ENCODE measurements at places on chromosomes 2 and 18.

DNA sequence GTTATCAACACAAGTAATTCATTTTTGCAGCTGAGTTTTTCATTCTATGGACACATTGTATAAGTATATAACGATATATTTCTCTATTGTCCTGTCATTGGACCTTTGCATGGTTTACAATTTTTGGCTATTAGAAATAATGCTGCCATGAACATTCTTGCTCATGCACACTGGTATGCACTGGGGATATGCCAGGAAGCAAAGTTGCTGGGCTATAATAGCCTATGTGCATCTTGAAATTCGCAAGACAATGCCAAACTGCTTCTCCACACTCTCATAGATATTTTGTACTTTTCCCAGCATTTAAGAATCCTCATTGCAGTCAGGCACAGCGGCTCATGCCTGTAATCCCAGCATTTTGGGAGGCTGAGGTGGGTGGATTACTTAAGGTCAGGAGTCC is 852.6 kb upstream of the ID2 start:
- no peak for DNase-seq

GRCh38 chr2:25677877-25678276 is 4.5 kb upstream of the DTNB start:
- no peak for DNase-seq

- peak; percentile 87 for DNase-seq
Measured at GRCh38 chr2:241858206-241859016, at the start of gene PDCD1. TSS of gene PDCD1 (minus strand) at chr2:241858894. CDS start at chr2:241858838, 56 bp downstream.

DNA sequence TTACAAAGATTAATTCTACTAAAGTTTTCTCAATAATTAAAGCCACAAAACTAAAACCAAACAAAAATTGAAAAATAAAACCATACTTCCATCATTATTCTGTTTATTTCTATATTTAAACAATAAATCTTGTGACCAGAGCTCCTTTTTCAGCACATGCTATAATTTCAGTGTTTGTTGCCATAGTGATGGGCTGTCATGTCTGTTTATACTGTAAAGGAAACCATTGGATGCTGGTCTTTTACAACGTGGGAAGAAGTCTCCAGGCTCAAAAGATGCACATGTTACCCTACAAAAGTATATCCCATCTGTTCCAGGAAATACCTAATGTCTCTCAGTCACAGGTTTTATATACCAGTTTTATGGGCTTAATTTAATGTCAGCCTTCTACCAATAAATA is 100.1 kb upstream of the MC2R start:
- DNase-seq = no peak

- DNase-seq = no peak
Measured at GRCh38 chr2:219947575-219947974, 320.1 kb downstream of the SLC4A3 start.

GRCh38 chr18:22399949-22400348 is 17.8 kb downstream of the CTAGE1 start:
- no peak for DNase-seq

- DNase-seq = peak; percentile 16
Measured at GRCh38 chr2:86195808-86196387, 636 bp upstream of the IMMT start.

DNA sequence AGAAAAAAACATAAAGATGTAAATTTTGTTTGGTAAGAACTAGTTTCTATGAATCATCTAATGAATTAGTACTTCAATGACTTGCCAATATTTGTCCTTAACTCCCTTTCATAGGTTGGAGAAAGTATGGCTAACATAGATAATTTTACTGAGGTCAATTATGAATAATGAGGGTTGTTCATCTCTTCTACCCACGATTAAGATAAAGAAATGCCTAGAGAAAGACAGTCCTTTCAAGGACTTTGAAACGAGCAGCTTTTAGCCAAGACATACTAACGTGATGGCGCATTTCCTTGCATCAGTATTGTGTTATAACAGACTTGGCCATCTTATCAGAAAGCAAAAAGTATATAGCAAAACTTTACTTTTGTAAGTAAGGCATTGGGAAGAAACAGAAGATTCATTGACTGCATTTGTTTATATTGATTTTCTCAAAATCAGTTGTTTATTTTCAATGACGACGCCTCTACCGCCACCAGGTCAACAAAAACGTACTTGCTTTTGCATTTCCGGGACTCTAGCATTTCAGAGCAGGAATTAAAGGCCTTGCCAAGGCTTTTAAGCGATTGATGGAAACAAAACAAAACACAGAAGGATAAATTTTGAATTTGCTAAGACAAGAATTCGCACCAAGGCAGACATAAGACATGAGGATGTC is 961 bp downstream of the RBM43 start:
- peak; percentile 10 for DNase-seq

DNA sequence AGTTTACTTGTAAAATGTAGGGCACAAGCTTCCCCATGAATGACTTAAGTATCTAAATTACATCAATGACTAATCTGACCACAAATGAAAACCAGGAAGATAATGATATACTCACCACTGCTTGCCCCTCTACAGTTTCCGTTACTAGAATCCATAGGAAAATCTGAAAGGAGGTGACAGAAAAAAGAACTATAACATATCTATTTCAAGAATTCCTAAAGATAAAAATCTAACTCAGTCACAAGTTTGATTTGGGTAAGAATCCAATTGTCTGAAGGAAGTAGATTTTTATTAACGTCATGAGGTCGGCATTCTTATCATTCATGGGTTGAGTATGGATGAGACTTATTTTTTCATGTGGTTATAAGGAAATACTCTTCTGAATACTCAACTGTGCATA is 7.8 kb downstream of the FRZB start:
- no peak for DNase-seq

DNA sequence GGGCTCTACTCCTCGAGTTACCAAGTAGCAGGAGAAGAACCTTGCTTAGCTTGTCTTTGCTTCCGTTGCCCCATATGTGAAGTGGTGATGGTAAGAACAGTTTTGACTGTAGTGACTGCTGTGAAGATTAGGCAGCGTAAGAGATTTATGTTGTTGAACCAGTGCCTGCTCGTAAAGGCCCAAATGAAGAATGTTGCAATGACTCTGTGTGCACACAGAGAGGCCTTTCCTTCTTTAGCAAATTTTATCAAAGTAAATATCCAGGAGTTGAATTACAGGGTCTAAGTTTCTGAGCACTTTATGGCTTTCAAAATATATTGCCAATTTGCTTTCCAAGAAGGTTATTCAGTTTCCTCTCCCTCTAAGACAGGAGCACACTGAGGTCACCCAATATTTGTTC is 14.5 kb downstream of the NTSR2 start:
- DNase-seq = no peak

GRCh38 chr2:222613715-222614331 is 42.1 kb downstream of the FARSB start:
- peak; percentile 15 for DNase-seq

- DNase-seq = no peak
Measured at GRCh38 chr2:210195101-210195852, 24.1 kb upstream of the KANSL1L start.

GRCh38 chr2:40666398-40666797 is 214.5 kb upstream of the SLC8A1 start:
- DNase-seq = no peak

- DNase-seq = no peak
Measured at GRCh38 chr2:236107942-236108625, 60.1 kb downstream of the GBX2 start.

GRCh38 chr2:239927424-239927981 is 97.6 kb downstream of the NDUFA10 start:
- DNase-seq = peak; percentile 89

DNA sequence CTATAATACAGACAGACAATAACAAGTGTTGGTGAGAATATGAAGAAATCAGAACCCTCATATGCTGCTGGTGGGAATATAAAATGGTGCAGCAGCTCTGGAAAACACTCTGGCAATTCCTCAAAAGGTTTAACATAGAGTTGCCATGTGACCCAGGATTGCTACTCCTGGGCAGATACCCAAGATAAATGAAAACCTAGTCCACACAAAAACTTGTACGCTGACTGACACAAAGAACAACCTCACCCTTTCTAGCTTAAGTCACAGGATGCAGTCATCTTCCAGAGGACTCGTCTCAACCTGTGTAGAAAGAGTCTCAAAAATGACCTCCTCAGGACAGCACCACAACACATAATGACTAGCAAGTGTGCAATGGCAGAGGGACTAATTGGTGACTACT is 71.6 kb upstream of the ACAA2 start:
- no peak for DNase-seq

GRCh38 chr2:23294238-23294637 is 90.7 kb upstream of the KLHL29 start:
- no peak for DNase-seq

- DNase-seq = no peak
Measured at GRCh38 chr2:162217598-162217997, 25.6 kb downstream of the FAP start.

DNA sequence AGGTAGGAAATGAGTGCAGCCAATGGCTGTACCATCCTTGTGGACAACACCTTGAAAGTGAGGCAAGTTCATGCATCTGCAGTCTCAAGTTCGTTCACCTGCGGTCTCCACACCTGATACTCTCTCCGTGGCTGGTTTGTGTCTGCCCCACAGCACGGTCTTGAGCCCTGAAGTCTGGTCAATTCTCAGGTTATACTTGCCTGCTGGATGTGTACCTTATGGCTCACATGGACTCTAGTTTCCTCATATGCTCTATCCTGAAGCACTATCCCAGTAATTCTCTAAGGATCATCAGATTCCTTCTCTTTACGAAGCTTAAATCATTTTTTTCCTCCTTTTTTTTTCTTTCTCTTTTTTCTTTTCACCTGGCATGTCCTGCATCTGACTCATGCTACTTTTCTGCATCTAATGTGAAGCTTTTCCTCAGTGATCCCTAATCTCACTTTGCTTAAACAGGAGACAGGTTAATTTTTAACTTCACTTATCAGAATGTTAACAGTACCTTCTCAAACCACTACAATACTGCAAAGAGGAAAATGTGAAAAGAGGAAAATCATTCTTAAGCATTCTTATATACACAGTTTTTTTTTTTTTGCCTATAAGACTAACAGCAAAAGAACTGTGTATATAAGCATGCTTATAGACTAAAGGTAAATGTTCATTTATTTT is 511.2 kb downstream of the SOX11 start:
- no peak for DNase-seq

DNA sequence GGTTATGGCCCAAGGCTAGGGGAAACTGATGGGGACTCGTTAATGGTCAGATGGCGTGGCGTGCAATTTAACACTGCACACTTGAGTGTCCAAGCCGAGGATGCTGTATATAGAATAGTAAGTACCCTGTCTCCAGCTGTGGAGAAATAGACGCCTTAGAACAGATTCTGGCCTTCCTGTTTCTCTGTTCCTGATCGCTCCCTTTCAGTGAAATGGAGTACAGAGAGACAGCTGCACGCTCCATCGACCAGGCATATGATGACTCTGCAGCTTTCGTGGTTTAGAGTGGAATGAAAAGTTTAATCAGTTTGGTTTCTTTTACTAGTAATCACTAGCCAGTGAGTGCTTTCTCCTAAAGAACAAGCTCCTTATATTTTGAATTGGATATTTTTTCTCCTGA is 213.4 kb downstream of the NEDD4L start:
- DNase-seq = no peak

GRCh38 chr2:210445116-210445707 is 31.3 kb downstream of the LANCL1 start:
- DNase-seq = no peak

- DNase-seq = no peak
Measured at GRCh38 chr2:24861500-24861899, 58.5 kb downstream of the ADCY3 start.

GRCh38 chr2:142944264-142944663 is 66.8 kb downstream of the KYNU start:
- DNase-seq = no peak

GRCh38 chr2:143158551-143159485 is 29.6 kb downstream of the ARHGAP15 start:
- no peak for DNase-seq

DNA sequence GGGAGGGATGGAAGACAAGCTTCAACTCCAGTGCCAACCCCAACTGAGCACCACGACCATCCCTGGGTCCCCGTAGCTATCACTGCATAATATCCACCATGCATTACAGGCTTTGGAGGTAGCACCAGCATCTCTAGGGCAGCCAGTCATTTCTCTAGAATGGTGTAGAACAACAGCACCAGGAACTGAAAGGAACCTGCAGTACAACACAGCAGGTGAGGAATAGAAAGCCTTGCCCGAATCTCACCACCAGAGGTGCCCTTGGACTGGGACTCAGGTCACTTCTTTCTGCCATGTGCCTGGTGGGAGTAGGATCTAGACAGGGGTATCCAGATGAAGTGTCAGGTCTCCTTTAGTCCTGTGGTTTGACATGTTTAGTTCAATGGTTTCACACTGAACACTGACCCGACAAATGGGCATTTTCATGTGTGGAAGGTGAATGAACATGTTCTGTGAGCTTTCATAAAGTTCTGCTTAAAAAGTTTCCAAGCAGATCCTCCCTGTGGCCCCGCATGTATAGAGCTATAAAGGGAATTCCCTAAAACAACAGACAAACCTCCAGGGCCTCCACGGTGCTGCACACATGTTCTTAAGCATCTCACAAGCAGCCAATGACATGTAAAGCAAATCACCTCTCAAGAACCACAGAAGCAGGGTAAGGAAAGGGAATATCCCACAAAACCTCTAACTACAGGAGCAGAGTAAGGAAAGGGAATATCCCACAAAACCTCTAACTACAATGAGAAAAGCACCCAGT is 208.3 kb downstream of the AFF3 start:
- DNase-seq = no peak

GRCh38 chr2:160373666-160374065 is 119.9 kb downstream of the RBMS1 start:
- DNase-seq = no peak

DNA sequence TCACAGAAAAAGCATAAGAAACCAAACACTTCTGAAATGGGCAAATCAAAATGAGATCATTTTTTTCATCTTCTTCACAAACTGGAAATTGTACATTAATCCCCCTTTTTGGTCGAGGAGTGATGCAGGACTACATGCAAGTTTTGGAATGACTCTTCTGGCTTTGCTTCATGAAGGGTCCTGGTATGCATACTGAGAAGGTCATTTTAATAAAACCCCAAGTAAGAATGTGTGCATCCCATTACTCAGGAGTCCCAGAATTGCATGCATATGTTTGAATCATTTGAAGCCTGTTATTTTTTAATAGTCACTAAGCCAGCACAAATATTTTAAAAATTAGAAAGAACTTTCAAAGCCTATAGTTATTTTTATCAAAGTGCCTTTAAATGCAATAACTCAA is 16.7 kb upstream of the EHBP1 start:
- no peak for DNase-seq

- no peak for DNase-seq
Measured at GRCh38 chr2:5926871-5927512, 234.8 kb downstream of the SOX11 start.

DNA sequence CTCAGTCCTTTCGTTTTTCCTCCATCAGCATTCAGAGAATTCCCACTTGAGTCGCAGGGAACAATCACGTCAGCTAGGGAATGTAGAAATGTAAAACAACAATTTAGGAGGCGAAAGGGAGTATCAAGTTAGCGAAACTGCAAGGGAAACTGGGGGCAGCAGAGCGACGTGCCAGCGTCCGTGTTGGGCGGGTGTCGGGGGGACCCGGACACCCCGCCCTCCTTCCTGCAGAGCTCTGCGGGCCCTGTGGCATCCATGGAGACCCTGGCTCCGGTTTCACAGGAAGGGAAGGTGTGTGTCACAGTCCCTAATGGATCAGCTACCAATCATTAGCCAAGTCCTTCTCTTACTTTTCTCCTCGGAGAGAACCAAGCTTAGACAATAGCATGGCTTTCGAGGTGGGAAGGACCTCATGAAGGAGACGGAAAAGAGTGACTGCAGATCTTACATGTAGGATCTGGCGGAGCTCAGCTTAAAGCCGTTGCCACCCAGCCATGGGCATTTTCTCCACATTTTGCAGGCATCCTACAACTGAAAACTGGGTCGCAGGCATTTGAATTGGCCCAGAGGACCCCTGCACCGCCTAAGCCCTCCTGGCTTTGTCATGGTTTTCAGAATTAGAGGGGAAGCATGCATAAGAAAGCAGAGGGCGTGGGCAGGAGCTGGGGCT is 33.7 kb downstream of the SOX11 start:
- DNase-seq = no peak
